ENCODE measurements at places on chromosomes 12 and 14.

DNA sequence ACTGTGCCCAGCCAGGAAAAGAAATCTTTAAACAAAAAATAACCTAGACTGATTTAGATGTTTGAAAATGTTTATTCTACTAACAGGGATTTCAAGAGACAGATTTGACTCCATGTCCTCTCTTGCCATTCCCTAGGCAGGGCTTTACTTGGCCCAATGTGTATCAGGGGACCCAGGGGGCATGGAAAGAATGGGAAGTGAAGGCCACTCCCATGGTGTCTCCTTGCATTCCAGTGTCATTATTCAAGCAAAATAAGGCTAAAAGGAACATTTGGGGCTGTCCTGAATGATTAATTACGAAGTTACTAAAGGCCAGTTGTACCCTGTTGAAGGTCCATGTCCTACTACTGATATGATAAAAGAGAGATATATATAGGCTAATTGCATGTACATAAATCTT lies 151.9 kb upstream of the ATF7IP start:
- no peak for DNase-seq
- no peaks in the 10 kb centered on the region for H3K27me3 ChIP-seq
- H3K36me3 ChIP-seq, result no peaks in the 10 kb centered on the region
- H3K4me1 ChIP-seq, result peaks cover 3% of the 10 kb centered on the region

DNA sequence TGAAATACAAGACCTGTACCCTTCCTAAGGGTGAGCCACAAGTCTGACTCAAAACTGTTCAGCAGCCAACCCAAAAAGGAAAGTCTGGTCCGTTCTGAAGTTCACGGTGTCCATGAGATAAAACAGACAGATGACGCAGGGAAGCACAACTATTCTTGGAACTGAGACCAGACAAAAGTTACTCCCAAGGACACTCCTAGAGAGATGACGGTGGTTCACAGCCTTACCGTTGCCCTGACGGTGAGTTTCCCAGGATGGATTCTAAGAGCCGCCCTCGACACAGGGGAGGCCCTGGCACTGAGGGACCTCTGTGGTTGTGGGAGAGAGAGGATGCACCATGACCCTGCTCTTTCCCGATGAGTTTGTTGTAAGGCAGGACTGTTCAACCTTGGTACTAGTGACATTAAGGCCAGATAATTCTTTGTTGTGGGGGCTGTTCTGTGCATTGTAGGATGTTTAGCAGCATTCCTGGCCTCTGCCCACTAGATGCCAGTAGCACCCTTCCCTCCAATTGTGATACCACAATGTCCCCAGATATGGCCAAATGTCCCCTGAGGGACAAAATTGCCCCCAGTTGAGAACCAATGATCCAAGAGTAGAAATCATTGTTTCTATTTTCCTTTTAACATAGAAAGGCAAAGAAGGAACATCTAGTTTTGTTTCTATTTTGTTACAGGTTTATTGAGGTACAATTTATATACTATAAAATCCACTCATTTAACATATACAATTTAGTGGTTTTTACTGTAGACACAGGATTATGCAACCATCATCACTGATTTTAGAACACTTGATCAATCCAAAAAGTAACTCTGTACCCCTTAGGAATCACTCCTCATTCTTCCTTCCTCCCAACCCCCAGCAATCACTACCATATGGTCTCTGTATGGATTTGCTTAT lies 23.0 kb downstream of the OR10P1 start:
- peaks cover 3% of the 10 kb centered on the region for H3K4me1 ChIP-seq
- H3K4me3 ChIP-seq, result no peak overlapping the region
- no peaks in the 10 kb centered on the region for H3K36me3 ChIP-seq
- DNase-seq, result no peak

- no peaks in the 10 kb centered on the region for H3K27me3 ChIP-seq
- H3K36me3 ChIP-seq, result peaks cover 4% of the 10 kb centered on the region
- H3K4me1 ChIP-seq, result peaks cover 32% of the 10 kb centered on the region
- H3K4me3 ChIP-seq, result peak overlapping the region; percentile 98
These were observed 683 bp downstream of the CIPC start for GRCh38 chr14:77098529-77099353.

- H3K36me3 ChIP-seq, result peaks cover 19% of the 10 kb centered on the region
- peaks cover 12% of the 10 kb centered on the region for H3K4me1 ChIP-seq
- no peak overlapping the region for H3K4me3 ChIP-seq
- no peak overlapping the region for H3K27ac ChIP-seq
These were observed 14.3 kb upstream of the PAPLN start for GRCh38 chr14:73223049-73223448.

GRCh38 chr12:104273503-104273902 lies 30.0 kb upstream of the EID3 start:
- H3K4me3 ChIP-seq, result no peak overlapping the region
- DNase-seq, result no peak
- H3K27ac ChIP-seq, result no peak overlapping the region
- H3K36me3 ChIP-seq, result no peaks in the 10 kb centered on the region
- peaks cover 5% of the 10 kb centered on the region for H3K4me1 ChIP-seq

All from activated naive CD8-positive, alpha-beta T cell treated with anti-CD3 and anti-CD28 coated beads, Interleukin-2, amount 10 ng/mL, durations not matched to agents 7 days and 5 days (primary cell).